ENCODE measurements at places on chromosomes 16 and 17. TPM values are rescaled to one million over a fixed set of nuclear protein-coding genes. Genes with fewer than 3 reads are reported as not detected.

Gene GABARAP
- 172 TPM for total RNA-seq

Gene COQ9
- 45.6 TPM for total RNA-seq

Gene GSG1L
- total RNA-seq: not detected

Gene NGFR
- total RNA-seq: 0.13 TPM

Gene CFAP97D1
- total RNA-seq: under 0.01 TPM

Gene IRX3
- 0.92 TPM for total RNA-seq

Gene USP43
- 0.06 TPM for total RNA-seq

Gene HSPB9
- total RNA-seq: not detected

Gene HASPIN
- total RNA-seq: 3.8 TPM

Gene CACNG3
- total RNA-seq: not detected

Gene DLX4
- total RNA-seq: not detected

Gene HID1
- total RNA-seq: 1.3 TPM

Gene SLC7A5
- 4.4 TPM for total RNA-seq

Gene ITGAL
- under 0.01 TPM for total RNA-seq

Gene FKBP10
- total RNA-seq: 354 TPM

Gene FOXL1
- 31.0 TPM for total RNA-seq

Gene BCO1
- not detected for total RNA-seq

Gene ACSM2A
- not detected for total RNA-seq

Gene CKLF
- 49.4 TPM for total RNA-seq

Gene GAST
- not detected for total RNA-seq

Gene KRTAP2-3
- not detected for total RNA-seq

Gene RECQL5
- total RNA-seq: 14.3 TPM

Gene TPSD1
- total RNA-seq: not detected

Gene HIGD1B
- not detected for total RNA-seq

Gene TMC8
- total RNA-seq: not detected

Gene LRRC46
- 0.25 TPM for total RNA-seq

Gene APOBR
- total RNA-seq: not detected

Gene NACA2
- total RNA-seq: not detected

Gene PRR15L
- not detected for total RNA-seq

Gene SPIRE2
- total RNA-seq: 0.79 TPM

Gene SULT1A2
- not detected for total RNA-seq

Gene HOXB1
- total RNA-seq: not detected

Gene SNX20
- not detected for total RNA-seq

Gene KRT36
- total RNA-seq: not detected

Gene C17orf100
- total RNA-seq: 0.40 TPM

Gene CSF3
- not detected for total RNA-seq

Gene ASIC2
- total RNA-seq: 0.13 TPM

Gene MYO15A
- 0.99 TPM for total RNA-seq

Gene KCNH6
- not detected for total RNA-seq

Gene LDHD
- 0.31 TPM for total RNA-seq

Gene RGS9
- 0.79 TPM for total RNA-seq

Gene MGAT5B
- 0.40 TPM for total RNA-seq

Gene PDXDC1
- total RNA-seq: 93.1 TPM

Gene MPV17L
- total RNA-seq: 0.53 TPM

Gene SHISA6
- total RNA-seq: not detected

Gene MYH11
- 0.13 TPM for total RNA-seq

Gene CA7
- total RNA-seq: not detected

Gene DNASE1L2
- 1.1 TPM for total RNA-seq

Measured in aortic smooth muscle cell (primary cell).